ENCODE measurements at places on chromosomes 5 and 9. TPM values are rescaled to one million over a fixed set of nuclear protein-coding genes. Genes with fewer than 3 reads are reported as not detected.

Gene CDH9
- 39.2 TPM for total RNA-seq

Gene ZNF354C
- 8.9 TPM for total RNA-seq

- DNase-seq: no peak
Measured at GRCh38 chr5:173623296-173623771, 6.9 kb upstream of the BOD1 start.

DNA sequence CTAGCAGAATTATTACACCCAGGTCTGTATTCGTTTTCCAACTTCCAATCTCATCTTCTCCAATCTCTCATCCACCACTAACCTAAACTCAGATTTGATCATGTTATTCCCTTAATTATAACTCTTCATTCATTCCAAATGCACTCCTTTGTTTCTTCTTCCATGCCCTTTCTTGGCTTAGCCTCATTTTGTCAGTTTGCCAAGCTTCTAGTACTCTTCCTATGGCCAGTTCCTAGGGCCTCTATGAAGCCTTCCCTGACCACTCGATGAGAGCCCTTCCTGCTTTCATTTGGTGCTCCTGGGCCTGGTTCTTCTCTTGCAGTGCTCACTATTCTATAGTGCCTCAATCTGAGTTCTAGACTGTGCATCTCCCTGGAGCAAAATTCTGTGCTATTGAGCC lies 5.8 kb downstream of the FAM219A start:
- DNase-seq: no peak

DNA sequence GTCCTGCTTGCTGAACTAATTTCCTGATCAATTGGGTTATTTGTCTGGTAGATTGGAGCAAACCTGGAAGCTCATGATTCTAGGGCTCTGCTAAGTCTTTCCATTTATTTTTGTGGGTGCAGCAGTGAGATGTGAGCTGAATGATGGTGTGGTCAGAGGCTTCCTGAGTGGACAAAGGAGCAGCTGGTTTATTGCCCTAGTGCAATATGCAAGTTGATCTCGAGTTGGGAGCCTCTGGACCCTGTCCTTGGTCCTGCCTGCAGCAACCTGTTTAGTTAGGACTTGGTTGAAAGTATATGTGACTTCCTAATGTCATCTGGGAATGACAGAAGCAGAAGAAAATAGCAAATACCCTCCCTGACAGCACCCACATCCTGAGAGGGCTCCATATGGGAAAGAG lies 4.2 kb upstream of the UNC5A start:
- DNase-seq: no peak

- no peak for DNase-seq
Measured at GRCh38 chr9:36923025-36923625, 110.9 kb downstream of the PAX5 start.

- DNase-seq: no peak
Measured at GRCh38 chr5:33205727-33206410, 234.9 kb upstream of the TARS1 start.

GRCh38 chr5:168991311-168991710 lies 309.6 kb downstream of the SLIT3 start:
- no peak for DNase-seq

DNA sequence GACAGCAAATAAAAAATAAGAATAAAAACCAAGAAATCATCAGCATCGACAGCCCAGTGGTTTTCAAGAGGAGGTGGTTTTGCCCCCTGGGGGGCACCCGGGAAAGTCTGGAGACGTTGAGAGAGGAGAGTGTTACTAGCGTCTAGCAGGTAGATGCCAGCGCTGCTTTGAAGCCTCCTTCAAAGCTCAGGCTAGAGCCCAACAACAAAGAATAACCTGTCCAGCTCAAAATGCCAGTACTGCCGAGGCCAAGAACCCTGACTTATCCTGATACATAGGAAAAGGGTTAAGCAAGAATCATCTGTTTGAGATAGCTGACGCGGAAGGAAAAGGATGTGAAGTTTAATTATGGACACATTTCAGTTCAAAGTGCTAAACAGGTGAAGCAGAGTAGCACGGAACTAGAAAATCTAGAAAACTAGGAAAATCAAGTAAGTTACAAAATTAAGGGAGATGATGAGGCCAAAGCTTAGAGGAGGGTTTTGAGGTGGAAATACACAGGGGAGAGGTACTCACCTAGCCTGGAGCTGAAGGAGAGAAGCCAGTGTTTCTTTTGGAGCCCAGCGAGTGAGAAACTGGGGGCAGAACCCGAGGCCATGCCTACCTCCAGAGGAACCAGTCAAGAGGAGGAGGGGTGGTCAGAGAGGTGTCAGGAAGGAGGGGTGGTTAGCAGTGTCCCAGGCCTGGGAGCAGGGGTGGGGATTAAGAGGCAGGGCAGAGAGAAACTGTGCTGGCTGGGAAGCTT lies 121.0 kb upstream of the RETREG1 start:
- no peak for DNase-seq

- DNase-seq: no peak
Measured at GRCh38 chr5:133497608-133498348, 114.6 kb downstream of the FSTL4 start.
